ENCODE measurements at places on chromosomes 7 and 10.

GRCh38 chr7:134058980-134059379 lies 68.2 kb upstream of the LRGUK start:
- no peak for DNase-seq

- DNase-seq, result no peak
These were observed 757.0 kb upstream of the C7orf33 start for GRCh38 chr7:147833557-147833956.

GRCh38 chr7:33934391-33934790 lies 29.1 kb downstream of the BMPER start:
- no peak for DNase-seq

GRCh38 chr10:74786126-74786525 lies 40.3 kb upstream of the KAT6B start:
- DNase-seq, result no peak

- no peak for DNase-seq
These were observed 597.5 kb upstream of the PFKP start for GRCh38 chr10:2469802-2470201.

- DNase-seq, result no peak
These were observed 237.1 kb downstream of the SUGCT start for GRCh38 chr7:40371806-40372440.

GRCh38 chr7:37480041-37481031 lies 31.7 kb upstream of the ELMO1 start:
- DNase-seq, result no peak

DNA sequence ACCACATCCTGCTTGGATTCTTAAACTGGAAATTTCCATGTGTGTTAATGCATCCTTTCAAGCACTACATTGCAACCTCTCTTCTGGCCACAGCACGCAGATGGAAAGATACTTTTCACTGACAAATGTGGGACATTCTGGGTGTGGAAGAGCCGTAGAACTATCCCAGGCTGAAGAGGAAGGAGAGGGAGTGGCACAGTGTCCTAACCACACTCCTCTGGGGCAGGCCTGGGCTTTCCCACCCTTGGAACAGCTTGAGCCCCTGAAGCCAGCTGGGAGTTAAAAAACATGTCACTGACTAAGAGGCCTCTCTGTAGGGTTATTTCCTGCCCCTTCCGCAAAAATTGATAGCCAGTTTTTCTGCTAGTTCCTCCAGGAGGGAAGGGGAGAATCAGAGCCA lies 34.0 kb upstream of the DNMBP start:
- peak; percentile 42 for DNase-seq

DNA sequence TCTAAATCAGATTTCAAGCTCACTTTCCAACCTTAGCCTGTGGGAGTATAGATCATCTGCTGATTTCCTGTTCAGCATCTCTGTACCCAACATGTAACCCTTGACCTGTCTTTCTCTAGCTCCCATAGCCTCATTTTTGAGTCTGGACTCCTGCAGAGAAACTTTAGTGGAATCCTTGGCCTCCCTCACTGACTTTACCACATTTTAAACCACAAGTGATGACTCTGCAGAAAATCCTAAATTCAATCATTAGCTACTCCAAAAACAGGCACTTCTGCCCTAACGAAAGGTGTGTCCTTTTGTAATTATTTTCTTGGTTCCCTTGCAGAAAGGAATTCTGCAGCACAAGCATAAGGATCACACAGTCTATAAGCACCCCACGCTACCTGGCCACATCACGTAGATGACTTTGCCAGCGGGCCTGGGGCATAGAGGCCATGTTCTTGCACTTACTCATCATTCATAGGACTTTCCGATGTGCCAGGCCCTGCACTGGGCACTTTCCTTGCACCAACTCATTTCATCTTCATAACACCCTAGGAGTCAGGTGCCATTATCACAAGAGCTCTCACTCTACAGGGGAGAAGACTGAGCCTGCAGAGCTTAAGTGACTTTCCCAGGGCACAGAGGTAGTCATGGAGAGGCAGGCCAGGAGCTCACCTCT lies 57.2 kb upstream of the OPALIN start:
- DNase-seq, result no peak

DNA sequence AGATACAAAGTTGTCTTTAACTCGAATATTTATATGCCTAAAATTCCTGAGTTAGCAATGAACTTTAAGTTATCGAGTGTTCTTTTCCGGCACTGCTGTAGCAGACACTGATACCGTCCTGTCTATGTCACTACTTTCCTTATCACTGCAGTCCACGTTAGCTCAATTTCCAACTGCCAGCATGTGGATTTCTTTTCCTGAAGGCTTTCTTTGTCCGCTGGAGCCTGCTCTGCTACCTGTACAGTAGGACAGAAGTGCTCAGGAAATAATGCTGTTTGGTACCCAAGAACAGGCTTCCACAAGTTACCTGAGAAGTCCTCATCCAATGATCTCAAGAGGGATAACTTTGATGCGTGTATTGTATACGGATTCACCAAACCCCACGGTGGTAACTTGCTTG lies 329.4 kb downstream of the NXPH1 start:
- DNase-seq, result no peak

DNA sequence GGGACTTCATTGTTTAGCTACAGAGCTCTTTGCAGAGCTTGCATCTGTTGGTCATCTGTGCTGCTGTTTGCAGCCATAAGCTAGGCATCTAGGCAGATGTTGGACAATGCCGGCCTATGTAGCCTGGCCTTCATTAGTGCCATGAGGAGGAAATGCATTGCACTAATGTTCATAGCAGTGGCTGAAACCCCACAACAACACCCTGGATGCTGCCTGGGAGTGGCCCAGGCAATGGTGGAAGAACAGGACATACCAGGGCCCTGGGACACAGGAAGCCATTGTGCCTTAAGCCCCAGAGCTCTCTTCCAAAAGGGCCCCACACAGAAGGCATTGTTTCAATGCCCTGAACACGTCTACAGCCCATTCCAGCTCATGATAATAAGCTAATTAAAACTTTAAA lies 131.5 kb upstream of the LYZL1 start:
- no peak for DNase-seq

GRCh38 chr10:78473006-78473405 lies 439.3 kb downstream of the RPS24 start:
- DNase-seq, result no peak

GRCh38 chr7:460374-461116 lies 59.1 kb downstream of the PDGFA start:
- DNase-seq, result no peak

GRCh38 chr7:111268941-111269340 lies 178.0 kb downstream of the LRRN3 start:
- no peak for DNase-seq

- no peak for DNase-seq
These were observed 23.0 kb downstream of the AMZ1 start for GRCh38 chr7:2710901-2711551.

GRCh38 chr7:127619681-127620405 lies 1.9 kb upstream of the PAX4 start:
- no peak for DNase-seq

- peak; percentile 12 for DNase-seq
These were observed 48.7 kb downstream of the EPC1 start for GRCh38 chr10:32298075-32298812.

DNA sequence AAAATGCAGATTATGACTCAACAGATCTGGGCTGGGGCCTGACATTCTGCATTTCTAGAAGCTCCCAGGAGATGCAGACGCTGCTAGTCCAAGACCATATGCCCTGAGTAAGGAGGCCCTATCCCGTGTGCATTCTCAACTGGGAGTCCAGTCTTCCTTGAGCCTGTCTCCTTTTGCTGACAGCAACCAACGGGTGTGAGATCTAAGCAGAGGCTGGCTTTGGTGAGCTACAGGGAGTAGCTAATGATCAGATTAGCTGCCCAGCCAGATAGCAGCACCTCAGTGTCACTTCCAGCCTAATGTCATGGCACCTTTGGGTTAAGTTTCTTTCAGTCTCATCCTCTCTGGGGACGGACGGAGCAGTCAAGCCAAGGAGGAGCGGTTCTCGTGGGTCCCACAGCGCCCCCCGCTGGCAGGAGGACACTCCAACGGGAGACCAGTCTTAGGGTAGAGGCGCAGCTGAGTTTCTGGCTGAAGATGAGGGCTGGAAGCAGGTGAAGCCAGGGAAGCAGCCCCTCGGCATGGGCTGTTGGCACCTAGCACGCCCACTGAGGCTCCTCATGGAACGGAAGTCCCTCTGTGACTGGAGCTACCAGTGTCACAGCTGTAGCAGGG lies 154.0 kb downstream of the CCDC3 start:
- DNase-seq, result no peak

GRCh38 chr7:40535678-40536077 lies 400.9 kb downstream of the SUGCT start:
- no peak for DNase-seq

DNA sequence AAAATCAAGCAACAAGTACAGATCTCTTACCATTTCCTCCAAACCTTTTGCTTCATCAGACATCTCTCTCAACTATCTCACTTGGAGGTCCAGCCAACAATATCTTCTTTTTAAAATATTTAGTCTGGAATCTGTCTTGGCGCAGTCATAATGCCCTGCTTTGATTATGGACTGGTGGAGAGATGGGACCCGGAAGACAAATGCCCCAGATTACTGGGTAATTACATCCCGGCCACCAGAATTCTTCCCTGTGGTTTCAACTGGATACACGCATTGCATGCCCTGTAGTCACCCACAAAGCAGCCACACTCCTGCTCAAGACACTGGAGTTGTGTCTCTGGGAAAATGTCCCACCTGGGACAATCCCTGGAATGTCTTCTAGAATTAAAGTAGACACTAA lies 65.5 kb downstream of the BPGM start:
- DNase-seq, result no peak

GRCh38 chr7:43697690-43698089 lies 31.6 kb downstream of the COA1 start:
- DNase-seq, result no peak

DNA sequence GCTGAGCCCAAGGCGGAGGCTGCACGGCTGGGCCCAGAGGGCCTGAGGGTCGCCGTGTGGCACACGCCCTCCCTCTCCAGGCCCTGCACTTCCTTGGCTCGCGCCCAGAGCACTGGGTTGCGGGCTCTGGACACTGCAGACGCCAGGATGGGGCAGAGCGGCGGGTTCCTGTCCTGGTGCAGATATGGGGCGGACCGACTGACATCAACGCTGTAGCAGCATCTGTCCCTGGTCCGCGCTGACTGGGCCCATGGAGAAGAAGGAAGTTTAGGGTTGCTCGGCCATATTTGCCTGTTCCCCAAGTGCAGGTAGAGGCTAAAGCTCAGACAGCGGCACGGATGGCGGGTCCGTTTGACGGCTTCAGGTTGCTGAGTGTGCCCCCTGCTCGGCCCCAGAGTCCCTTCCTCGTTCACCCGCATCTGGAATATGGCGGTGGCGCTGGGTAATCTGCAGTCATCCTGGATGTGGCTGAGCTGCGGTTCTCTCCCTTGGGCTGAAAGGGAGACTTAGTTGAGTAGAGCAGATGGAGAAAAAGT lies 116.1 kb downstream of the OR13A1 start:
- DNase-seq, result no peak

GRCh38 chr10:15027741-15028140 lies 16.0 kb upstream of the OLAH start:
- no peak for DNase-seq

- DNase-seq, result no peak
These were observed 80.2 kb downstream of the PARD3 start for GRCh38 chr10:34734918-34735317.

DNA sequence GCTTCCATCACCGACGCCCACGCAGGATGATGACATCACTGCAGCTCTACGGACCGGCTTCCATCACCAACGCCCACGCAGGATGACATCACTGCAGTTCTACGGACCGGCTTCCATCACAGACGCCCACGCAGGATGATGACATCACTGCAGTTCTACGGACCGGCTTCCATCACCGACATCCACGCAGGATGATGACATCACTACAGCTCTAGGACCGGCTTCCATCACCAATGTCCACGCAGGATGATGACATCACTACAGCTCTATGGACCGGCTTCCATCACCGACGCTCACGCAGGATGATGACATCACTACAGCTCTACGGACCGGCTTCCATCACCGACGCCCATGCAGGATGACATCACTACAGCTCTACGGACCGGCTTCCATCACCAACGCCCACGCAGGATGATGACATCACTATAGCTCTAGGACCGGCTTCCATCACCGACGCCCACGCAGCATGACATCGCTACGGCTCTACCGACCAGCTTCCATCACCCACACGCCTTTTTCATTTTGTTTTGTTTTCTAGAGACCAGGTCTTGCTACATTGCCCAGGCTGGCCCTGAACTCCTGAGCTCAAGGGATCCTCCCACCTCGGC lies 29.5 kb downstream of the GPER1 start:
- DNase-seq, result no peak

GRCh38 chr7:137934941-137935883 lies 66.7 kb downstream of the CREB3L2 start:
- no peak for DNase-seq

DNA sequence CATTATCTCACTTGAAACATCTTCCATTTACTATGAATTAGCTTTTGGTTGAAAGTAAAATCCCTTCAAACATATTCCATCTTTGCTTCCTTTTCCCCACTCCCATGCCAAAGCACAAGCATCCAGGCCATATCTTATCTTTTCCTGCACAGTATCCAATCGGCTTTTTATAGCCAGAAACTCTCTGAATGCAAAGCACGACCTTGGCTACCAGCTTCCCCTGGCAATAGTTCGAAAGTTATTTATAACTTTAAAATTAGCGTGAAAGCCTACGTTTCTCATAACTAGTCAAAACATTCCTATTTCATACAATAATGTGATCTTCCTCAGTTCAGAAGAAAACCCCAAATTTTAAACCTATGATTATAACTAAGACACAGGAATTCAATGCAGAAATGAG lies 440 bp downstream of the CTNNA3 start:
- no peak for DNase-seq

- DNase-seq, result no peak
These were observed 28.1 kb downstream of the SLIT1 start for GRCh38 chr10:97157578-97158095.

DNA sequence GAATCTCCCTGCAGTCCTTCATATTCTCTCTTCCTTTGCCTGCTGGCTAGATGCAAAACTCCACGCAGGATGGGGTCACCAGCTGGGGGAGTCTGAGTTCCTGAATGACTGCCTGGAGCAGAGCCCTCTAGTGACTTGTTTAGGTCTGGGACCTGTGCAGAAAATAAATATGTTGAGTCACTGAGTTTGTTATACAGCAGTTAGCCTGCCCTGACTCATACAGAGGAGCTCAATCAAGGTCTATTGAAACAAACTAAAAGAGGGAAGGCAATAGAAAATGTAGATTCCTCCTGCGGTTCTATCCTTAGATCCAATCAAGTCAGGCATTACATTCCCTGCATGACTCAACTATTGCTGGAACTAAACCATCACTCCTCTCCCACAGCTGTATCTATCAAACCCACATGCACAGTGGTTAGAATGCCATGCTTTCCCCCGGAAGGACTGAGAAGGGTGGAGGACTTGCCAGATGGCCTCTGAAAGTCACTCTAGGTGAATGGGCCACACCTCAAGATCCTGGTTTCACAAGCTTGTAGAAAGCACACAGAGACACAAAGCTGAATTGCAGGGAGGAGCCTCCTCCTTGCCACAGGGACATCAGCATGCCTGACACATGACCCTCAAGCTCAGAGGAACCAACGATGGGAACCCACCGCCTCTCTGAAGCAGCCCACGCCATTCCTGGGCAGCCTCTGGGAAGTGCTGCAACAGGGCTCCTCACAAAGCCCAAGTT lies 73.9 kb downstream of the SH3PXD2A start:
- DNase-seq, result peak; percentile 98

All from GM04503 (cell line).